ENCODE measurements at places on chromosomes 3 and 15.

DNA sequence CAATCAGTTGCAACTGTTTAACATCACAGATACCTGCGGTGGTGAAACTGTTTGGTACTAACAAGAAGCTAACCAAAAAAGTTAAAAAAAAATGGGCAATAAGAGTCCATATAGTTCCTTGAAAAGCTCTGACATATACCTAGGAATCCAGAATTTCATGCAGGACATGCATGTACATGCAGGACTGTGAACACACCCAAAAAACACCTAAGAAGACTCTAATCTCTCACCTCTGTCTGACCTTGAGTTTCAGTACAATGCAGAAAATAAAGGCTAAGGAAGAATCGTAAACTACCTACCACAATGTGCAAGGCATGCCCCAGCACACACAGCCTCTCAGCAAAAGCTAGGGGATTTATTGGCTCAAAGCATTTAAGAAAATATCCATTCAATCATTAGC lies 110.7 kb upstream of the GOLGA8J start:
- no peak for DNase-seq

GRCh38 chr3:169094204-169094603 lies 569.3 kb downstream of the MECOM start:
- DNase-seq, result no peak

GRCh38 chr3:56357266-56357665 lies 111.0 kb downstream of the ERC2 start:
- no peak for DNase-seq

DNA sequence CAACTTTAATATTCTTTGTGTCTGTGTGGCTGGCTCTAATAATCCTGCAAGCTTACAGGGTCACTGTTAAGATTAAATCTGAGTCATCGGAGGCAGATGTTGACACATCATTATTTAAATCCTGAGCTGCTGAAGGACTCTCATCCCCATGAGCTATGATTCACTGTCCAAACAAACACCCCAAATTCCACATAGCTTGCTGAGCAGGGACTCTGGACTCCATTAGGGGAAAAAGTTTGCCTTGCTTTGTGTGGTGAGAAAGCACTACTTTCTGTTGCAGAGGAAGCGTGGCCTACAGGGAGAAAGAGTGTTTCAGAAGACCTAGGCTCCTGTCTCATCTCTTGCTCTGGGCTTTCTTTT lies 213.7 kb downstream of the PDCD6IP start:
- DNase-seq, result peak; percentile 96

GRCh38 chr15:25060996-25061620 lies 106.3 kb downstream of the SNRPN start:
- no peak for DNase-seq

DNA sequence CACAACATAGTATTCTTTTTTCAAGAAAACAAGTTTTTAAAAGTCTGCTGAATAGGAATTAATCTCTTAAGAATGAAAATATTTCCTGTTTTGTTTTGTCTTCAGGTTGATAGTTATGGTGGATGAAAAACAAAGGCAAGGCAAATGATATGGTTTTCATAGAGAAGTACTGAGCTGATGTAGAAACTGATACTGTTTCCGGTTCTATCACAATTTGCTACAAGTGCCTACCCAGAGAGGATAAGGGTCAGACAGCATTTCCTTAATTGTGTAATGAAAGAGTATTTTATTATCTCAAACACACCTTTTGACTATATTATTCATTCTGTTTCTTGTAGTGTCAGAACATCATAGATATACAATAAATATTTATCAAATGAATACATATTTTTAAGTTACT lies 836.3 kb downstream of the SQOR start:
- no peak for DNase-seq

- no peak for DNase-seq
Observed at GRCh38 chr3:169404520-169404890, 259.0 kb downstream of the MECOM start.

GRCh38 chr3:23219552-23219951 lies 16.4 kb downstream of the UBE2E2 start:
- no peak for DNase-seq

DNA sequence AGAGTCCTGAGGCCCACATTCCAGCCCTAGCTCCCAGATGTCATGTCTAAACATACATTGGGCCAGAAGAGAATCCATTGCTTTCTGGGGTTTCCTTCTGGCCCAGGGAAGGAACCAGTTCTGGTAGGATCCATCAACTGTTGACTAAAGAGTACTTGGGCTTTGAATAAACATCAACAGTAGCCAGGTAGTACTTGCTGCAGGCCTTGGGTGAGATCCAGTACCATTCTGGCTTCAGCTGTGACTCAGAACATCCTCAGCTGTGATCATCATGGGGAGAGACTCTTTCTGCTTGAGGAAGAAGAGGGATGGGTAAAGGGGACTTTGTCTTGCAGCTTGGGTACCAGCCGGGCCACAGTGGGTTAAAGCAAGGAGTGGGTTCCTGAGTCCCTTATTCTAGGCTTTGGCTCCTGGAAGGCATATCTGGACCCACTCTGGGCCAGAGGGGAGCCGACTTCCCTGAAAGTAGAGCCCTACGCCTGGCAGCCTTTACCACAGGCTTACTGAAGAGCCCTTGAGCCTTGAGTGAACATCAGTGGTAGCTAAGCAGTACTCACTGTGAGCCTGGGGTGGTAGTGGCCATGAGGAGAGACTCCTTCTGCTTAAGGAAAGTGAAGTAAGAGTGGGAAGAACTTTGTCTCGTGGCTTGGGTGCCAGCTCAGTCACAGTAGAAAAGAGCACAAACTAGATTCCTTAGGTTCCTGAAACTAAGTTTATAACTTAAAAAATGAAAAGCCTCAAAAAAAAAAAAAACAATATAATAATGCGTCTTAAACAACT lies 128.3 kb downstream of the GOLIM4 start:
- no peak for DNase-seq

- no peak for DNase-seq
Observed at GRCh38 chr3:23796518-23796917, 9.2 kb upstream of the UBE2E1 start.

GRCh38 chr3:188156056-188156455 lies 2.1 kb downstream of the LPP start:
- no peak for DNase-seq

DNA sequence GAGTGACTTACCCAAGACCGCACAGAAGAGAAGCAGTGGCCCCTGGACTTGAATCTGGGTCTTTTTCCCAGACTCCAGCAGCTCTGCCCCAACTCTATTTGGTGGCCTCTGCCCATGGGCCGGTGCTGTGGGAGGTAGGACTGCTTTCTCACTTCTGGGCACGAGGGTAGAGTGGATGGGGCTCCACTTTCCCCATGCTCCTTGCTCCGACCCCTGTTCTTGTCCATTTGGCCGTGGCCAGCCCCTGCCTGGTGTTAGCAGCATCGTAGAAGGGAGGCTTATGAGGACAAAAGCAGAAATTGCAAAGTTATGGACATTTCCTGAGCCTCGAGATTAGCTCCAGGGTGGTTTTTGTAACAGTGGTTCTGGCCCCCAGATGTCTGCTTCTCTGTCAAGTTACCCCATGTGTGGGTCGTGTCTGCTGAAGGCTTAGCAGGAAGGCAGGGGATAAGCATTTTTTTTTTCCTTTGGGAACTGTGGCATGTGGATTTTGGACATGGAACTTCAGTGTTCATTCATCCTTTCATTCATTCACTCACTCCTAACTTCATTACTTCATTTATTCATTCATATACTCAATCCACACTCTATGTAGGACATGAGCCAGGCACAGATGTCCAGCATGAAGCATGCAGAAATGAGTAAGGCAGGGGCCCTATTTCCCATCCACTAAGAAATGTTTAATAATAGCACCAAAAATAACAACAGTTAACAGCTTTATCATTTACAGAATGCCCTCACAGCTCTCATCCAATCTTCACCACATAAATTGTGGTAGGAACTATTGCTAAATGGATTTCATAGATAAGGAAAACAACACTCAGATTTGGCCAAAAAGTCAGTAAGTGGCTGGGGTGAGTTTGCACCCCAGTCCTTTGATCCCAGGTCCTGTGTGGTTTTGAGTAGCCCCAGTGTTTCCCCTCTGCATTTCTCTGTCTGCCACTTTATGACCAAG lies 180.5 kb downstream of the OPA1 start:
- DNase-seq, result no peak

- no peak for DNase-seq
Observed at GRCh38 chr3:100879195-100879810, 113.9 kb downstream of the ABI3BP start.

DNA sequence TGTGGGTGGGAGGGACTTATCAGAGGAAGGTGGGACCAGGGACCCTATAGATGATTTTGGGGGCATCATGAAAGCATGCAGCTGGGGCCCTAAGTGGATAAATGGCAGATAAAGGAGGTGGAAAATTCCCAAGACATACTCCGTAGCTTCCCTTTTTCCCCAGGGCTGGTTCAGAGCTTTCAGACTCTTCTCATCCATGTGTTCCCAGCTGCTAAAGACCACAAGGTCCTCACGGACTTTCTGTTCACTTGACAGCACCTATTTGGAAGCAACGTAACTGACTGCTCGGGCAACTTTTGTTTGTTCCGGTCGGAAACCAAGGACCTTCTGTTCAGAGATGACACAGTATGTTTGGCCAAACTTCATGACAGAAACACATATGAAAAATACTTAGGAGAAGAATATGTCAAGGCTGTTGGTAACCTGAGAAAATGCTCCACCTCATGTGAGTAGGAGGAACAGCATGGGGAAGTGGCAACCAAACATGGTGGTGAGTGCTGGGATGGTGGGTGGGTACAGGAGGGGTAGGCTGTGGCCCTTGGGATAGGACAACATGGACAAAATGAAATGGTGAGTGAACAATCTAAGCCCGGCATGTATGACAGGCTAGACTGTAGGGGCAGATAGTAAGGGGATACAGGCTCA lies 28.7 kb upstream of the SRPRB start:
- no peak for DNase-seq

DNA sequence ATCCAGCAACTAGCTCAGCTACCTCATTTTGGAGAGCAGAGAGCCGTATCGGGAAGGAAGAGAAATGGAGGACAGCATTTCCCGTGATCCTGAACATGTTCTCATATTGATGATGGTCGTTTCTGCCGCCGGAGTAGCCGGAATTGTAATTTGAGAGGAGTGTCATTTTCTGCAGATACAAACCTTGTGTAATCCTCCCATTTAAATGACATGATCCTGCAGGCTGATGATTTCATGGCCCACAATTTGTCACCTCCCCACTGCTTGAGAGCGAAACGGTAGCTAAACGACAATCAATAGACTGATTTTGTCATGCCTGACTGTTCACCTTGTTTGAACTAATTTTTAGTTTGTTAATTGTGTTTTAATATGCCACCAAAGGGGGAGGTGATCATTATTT lies 126.5 kb upstream of the CNTN6 start:
- DNase-seq, result no peak

DNA sequence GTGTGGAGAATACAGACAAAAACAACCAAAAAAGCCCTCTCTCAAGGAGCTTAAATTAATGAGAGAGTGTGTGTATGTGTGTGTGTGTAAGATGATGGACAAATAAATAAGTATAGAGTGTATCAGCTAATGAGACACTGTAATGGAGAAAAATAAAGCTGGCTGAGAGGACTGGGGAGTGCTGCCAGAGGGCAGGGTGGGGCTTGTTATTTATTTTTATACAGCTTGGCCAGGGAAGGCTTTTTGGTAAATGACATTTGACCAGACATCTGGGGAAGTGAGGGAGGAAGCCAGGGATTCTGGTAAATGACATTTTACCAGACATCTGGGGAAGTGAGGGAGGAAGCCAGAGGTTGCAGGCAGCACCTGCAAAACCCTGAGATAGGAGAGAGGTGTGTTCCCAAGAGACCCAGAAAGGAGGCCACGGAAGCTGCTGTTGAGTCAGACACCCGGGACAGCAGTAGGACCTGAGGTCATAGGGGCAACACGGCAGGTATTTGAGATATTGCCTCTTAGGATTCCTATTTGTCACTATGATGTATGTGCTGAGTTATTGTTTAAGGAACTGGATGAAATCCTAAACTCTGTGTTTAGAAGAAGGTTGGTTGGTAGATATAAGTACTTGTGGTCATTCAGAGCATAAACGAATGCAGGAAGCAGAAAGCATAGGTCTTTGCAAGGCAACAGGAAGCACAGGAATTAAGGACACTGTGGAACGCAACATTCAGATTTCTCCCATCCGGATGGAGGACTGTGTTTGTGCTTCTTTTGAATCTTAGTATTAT lies 2.7 kb downstream of the SV2B start:
- no peak for DNase-seq

Measured in skeletal muscle cell (primary cell).